GDM1 (cell line): ENCODE measurements at places on chromosomes 1 and 21.

DNA sequence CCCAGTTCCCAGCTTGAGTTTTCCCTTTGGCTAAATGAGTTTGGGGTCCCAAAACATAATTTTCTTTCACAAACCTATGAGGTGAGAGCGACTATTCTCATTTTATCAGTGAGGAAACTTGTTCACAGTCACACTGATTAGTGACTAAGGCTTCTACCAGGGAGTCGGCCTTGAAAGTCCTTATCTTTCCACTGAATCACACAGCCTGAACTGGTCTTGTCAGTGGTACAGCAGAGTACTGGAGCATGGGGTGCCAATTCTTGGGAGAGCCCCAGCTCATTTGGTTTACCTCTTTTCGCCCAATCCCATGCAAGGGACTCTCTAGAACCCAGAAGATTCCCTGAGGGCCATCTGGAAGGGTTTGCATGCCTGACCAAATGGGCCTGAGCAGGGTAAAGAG lies 16.9 kb downstream of the HSD3B2 start:
- no peak for DNase-seq

DNA sequence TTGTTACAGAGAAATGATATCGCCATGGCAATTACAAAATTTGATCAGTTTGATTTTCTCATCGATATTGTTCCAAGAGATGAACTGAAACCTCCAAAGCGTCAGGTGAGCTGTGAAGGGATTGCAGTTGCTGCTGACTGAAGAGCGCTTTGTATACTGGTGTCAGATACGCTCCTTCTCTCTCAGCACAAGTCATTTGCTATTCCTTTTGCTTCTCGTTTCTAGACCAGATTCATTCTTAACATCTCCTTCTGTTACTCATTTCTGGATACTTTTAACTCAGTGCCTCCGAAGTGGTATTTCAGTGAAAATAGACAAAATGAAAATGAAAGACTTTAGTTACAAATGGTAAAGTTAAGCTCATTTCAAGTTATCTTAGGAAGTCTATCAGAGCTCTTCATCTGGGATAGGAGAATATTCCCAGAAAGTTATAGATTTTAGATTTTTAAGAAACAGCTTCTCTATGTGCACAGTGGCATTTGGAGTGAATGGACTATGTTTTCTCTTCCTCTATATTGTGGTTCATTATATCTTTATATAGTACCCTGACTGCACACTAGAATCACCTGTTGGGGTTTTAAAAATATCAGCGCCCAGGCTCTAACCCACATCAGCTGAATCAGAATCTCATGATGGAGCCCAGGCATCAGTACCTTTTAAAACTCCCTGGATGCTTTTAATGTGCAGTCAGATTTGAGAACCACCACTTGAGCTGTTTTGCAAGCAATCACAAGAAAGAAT lies 30.3 kb upstream of the KCNQ4 start:
- DNase-seq: no peak

- DNase-seq: no peak
Measured at GRCh38 chr1:17924578-17924977, 169.4 kb downstream of the ACTL8 start.

DNA sequence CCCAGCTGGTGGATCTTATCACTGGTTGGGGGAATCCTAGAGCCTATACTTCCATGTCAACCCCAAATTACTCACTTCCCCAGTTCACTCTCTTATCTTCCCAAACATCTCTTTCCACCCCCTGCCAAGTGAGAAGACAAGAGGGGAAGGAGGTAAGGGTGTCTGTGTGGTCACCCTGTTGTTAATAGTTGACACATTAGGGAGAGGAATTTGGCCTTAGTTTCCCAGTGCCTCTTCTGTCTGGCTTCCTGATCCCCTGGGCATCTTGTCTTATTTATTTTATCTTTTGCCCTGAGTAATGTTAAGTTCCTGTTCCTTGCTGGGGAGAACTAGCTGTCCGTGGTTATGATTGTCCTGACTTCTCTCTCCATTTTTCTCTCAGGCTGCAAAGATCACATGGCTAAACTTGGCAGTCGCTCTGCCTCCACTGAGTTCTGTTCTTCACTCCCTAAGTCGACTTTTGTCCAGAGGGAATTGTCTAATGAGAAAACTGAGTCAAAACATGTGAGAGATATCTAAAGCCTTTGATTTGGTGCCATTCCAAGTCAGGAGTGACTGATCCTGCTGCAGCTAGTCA lies 157.1 kb upstream of the SYT6 start:
- no peak for DNase-seq

- no peak for DNase-seq
Measured at GRCh38 chr1:44723064-44723463, 7.9 kb downstream of the RNU5D-1 start.

DNA sequence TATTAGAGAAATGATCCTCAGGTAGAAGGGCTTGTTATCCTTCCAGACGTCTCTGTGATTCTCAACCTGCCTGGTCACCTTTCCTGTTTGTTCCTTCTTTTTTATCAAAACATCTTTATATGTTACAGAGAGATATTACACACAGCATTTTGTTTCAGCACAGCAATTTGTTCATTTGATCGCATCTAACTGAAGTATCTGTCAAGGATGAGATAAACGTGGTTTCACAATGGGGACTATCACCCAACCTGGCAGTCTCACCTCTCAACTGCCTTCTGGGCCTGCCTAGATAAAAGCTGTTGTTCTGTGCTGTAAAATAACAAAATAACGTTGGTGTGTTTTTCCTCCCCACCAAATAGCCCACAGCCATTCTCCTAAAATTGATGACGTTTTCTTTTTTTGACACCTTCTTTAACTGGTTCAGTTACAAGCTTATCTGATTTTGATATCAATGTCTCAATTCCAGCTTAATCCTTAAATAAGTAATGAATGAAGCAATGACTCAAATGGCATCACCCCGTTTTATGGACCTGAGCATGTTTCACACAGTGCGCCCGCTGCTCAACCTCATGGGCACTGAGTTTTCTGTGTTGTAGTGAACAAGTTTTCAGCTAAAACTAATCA lies 367.9 kb upstream of the RUNX1 start:
- no peak for DNase-seq

- DNase-seq: no peak
Measured at GRCh38 chr1:24484199-24484598, 18.4 kb upstream of the RCAN3 start.

DNA sequence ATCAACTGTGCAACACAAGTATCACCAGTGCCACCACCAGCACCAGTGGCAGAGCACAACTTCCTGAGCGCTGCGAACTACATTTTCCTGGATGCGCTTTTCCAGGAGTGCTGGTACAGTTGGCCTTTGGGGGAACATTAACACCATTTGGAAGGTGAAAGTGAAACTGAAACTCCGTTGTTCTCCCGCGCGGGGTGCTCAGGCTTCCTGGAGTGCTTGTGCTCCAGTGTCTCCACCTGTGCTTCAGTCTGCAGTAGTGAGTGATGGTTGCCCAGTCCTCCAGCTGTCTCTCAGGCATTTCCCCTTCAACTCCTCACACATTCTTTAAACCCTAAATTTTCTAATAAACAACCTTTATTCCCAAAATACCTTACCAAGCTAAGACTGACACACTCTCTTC lies 187.8 kb downstream of the LRRIQ3 start:
- peak; percentile 8 for DNase-seq

GRCh38 chr1:107344268-107344760 lies 203.5 kb downstream of the NTNG1 start:
- DNase-seq: no peak

DNA sequence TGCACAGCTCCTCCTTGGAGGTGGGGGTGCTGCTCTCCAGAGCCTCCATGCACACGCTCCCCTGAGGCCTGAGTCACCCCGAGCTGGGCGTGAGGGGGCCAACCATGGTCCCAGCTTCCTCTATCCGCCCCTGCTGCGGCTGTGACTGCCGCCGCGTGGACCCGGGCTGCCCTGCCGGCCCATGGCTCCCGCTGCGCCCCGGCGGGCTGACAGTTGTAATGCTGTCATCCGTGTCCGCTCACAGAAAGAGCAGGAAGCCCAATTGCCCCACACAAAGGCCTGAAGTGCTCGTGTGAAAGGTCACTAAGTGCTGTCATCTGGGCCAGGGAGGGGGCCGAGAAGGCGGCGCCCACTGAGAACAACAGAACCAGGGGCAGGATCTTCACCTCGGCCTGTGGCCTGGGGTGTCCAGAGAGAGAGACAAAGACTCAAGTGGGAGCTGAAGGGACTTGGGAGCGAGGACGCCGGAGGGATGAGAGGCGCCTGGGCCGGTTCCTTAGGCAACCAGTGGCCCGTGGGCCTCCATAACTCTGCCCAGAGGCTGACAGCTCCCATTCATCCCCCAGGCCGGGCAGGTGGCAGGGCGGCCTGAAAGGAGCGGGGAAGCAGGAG lies 31.5 kb downstream of the OLIG1 start:
- no peak for DNase-seq
